ENCODE measurements at places on chromosomes 11 and 22. TPM values are rescaled to one million over a fixed set of nuclear protein-coding genes. Genes with fewer than 3 reads are reported as not detected.

DNA sequence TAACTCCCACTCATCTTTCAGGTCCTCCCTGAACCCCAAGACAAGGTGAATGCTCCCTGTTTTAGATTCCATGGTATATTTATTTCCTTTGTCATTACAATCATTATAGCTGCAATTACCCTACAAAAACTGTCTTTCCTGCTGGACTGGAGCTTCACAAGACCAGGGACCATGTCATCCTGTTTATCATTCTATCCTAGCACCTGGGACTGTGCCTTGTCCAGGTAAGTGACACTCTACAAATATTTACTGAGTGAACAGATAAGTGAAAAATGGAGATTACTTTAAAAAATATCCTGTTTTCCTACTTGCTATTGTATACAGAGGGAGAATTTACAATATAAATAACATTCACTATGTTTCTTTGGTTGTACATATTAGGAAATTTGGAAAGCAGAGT is 22.5 kb upstream of the ELF5 start:
- DNase-seq, result no peak

GRCh38 chr11:20688761-20689160 is 19.4 kb downstream of the NELL1 start:
- no peak for DNase-seq

- no peak for DNase-seq
These were observed 71.2 kb upstream of the NECTIN1 start for GRCh38 chr11:119800171-119800570.

DNA sequence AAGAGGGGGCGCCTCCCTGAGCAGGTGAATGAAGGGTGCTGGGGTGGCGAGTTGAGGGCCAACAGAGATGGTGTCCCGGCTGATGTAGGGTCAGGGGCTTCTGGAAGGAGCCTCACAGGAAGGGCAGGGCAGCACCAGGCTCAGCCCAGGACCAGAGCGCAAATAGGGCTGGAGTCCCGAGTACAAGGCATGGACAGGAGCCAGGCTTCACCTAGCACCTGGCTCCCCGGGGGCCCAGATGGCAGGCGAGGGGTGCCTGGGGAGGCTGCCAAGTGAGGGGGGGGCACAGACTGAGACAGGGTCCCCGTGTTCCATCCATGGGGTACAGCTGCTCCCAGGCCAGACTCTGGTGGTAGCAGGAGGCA is 105.8 kb downstream of the KCNQ1 start:
- peak; percentile 14 for DNase-seq

EHD1 gene
- total RNA-seq, result 86.8 TPM

KRTAP5-11 gene
- not detected for total RNA-seq

OR52H1 gene
- 1.6 TPM for total RNA-seq
